ENCODE measurements at places on chromosomes 11 and 22.

DNA sequence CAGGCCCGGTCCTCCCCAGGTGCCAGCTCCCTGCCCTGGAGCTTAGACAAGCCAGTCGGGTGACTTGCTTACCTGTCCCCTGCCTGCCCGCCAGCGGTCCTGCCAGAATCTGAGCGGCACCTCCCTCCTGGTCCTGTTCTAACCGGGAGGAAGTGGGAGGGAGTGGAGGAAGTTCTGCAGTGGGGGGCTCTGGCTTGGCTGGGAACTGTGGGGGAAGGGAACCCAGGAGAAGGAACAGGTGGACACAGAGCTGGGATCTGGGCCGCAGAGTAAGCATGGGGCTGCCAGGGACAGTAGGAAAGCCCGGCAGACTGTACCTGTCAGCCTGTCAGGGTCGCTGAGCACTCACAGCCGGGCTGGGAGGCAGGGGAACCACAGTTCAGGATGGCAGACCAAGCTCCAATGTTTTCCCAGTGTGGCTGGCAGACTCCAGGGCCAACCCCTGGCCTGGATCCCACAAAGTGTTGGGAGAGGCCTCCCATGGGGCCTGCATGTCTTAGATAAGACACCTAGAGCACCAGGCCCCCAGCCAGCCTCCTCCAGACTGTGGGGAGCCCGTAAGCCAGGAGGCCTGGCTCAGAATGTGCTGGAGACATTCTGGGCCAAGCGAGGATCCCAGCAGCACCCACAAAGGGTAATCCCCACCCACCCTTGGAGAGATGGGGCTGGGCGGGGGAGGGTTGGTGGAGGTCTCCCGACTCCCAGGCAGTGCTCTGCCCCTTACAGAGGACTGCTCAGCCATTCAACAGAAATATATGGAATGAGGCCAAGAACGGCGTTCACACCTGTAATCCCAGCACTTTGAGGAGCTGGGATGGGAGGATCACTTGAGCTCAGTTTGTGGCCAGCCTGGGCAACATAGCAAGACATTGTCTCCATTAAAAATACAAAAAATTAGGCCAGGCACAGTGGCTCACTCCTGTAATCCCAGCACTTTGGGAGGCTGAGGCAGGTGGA lies 2.3 kb downstream of the CYB5R3 start:
- DNase-seq = no peak

DNA sequence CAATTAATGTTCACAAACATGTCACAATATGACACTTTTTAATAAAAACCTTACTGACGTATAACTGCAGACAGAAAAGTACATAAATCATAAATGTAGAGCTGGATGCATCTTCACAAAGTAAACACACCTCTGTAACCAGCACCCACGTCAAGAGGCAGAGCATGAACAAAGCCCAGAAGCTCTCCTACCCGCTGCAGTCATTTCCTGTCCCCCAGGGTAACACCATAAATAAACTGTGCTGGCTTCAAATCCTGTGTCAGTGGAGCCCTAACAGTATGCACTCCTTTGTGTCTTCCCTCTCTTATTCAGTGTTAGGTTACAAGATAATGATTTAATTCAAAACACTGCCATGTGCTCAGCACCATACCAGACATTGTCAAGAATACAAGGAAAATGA lies 5.7 kb downstream of the SYT13 start:
- no peak for DNase-seq

- DNase-seq = no peak
Observed at GRCh38 chr22:37379722-37380121, 47.6 kb downstream of the ELFN2 start.

DNA sequence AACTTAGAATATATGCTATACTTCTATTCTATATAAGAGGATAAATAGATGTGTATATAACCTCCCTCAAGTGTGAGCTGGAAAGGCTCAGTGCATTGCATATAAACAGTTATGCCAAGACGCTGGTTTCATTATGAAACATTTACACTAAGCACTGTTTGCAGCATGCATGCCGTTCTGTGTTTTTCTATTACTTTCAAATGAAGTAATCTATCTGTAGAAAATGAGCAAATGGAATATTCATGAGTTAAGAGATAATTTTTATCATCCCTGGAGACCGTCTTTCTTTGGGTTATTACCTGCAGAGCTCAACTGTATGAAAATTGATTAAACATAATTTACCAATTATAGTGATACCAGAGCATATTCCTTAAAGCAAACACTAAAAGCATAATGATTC lies 925.7 kb upstream of the CCDC90B start:
- no peak for DNase-seq
